Stimulated activated CD4-positive, alpha-beta T cell treated with anti-CD3 and anti-CD28 coated beads, Interleukin-1b, Interleukin-23, amount 100 ng/mL, for 24 hours (primary cell): ENCODE measurements at places on chromosomes 6 and 20.

DNA sequence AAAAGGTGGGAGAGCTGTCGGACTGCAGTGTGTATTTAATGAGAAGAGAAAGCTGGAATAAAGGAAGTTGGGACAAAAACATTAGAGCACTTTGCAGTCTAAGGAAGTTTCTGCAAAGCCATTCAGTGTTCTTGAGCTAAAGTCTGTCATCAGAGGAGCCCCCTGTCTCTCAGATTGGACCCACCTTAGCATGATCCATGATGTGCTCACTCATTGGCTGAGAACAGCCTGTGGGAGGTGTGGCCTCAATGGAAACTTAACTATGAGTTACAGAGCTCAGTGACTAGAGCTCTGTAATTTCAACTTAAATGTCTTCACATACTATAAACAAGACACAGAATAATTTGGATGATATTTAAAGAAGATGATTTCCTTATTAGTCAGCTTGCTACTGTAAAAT is 437.0 kb downstream of the BTBD3 start:
- no peak for DNase-seq

- DNase-seq = peak; percentile 37
These were observed 7.5 kb upstream of the GGTLC1 start for GRCh38 chr20:23995905-23996666.

- DNase-seq = no peak
These were observed 53.9 kb upstream of the PCSK2 start for GRCh38 chr20:17172836-17173516.

DNA sequence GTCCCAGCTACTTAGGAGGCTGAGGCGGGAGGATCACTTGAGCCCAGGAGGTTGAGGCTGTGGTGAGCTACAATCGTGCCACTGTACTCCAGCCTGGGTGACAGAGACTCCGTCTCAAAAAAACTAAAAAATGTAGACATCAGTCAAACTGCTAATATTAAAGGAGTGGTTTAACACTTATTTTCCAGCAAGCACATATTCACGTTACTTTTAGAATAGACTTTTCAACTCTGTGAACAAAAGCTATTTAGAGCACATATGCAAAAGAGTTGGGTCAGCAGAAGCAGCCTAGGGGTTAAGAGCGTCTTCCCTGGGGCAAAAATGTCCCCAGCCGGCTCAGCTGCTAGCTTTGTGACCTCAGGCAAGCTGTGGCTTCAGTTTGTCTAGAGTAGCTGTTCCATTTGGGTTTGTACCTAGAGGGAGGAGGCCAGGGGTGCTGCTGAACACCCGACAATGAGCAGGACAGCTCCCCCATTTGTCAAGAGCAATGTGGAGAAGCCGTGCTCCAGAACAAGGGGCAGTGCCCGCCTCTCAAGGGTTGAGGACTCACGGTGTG is 62.5 kb upstream of the PTGIS start:
- no peak for DNase-seq

DNA sequence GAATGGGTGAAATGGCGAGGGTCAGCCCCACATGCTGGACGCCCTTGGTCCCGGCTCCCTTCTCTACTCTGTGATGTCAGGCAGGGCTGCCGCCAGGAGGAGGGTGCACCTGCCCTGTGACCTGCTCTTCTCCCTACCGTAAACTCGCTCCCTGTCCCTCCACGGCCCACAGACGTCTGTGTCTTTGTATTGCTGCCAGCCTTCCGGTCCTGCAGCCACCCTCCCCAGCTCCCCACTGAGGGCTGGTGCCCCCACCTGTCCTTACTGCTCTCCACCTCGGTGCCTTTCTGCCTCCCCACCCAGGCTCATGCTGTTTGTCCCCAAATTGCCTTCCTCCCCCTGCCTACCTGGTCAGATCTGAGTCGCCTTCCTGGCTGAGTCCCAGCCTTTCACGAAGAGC is 4.1 kb upstream of the CCR6 start:
- no peak for DNase-seq

GRCh38 chr6:119661628-119662027 is 312.1 kb upstream of the MAN1A1 start:
- no peak for DNase-seq

- DNase-seq = no peak
These were observed 50.9 kb downstream of the MYH7B start for GRCh38 chr20:35006531-35006971.

DNA sequence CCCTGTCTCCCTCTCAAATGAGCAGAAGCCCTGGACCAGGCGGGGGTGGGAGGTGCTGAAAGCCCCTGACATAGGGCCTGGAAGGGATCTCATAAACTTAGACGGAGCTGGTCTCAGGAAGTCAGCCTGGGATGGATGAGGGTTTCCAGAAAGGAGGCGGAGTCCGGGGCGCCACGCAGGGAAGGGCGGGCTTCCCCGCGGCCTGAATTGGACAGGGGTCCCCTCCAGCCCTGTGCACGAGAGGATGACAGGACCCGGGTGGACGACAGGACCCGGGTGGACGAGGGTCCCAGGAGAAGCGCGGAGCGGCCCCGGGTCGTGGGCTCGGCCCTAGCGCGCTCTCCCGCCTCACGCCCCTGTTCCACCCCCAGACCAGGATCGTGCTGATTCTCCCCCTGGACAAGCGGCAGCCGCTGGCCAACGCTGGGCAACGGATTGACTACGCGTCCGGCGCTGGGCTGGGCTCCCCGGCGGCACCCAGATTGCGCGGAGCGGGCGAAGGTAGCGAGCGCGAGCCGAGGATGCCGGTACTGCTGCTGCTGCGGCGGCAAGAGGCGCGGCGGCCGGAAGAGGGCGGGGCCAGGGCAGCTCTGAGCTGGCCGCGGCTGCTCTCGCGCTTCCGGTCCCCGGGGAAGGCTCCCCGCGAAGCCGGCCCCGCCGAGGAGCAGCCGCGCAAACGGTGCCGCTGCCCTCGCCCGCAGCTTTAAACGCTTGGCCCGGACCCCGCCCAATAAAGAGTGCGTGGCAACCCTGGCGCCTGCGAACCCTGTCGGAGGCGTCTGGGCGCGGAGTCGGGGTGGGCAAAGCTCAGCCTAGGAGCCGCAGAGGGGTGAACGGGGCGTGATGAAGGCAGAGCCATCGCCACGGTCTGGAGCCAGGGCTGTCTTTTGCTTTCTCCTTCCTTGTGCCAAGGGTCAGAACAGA is 1.3 kb downstream of the C20orf144 start:
- peak; percentile 85 for DNase-seq

- DNase-seq = no peak
These were observed 106.7 kb downstream of the PRDM1 start for GRCh38 chr6:106192824-106193223.

- no peak for DNase-seq
These were observed 41.5 kb downstream of the GRIK2 start for GRCh38 chr6:101435038-101435437.

- no peak for DNase-seq
These were observed 365.2 kb downstream of the SYNE1 start for GRCh38 chr6:152271776-152272464.

- no peak for DNase-seq
These were observed 44.8 kb downstream of the PDE10A start for GRCh38 chr6:165618241-165618640.

DNA sequence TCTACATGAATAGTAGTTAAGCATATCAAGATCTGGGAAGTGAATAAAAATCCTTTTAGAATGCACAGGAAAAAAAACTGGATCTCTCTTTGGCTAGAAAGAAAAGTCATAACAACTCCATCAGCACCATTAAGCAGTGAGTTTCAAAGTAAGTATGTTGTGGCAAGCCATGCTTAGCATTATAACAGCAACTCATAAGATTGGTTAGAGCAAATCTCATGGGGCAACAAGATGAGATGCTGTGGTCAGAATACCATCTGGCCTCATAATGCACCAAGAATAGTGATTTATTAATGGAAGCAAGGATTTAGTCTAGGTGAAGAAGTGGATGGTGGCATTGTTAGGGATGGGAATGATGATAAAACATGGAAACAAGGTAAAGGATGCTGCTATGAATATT is 159.4 kb downstream of the PHF3 start:
- DNase-seq = no peak

GRCh38 chr6:170112583-170112860 is 178.4 kb downstream of the DLL1 start:
- DNase-seq = no peak

- DNase-seq = no peak
These were observed 96.1 kb downstream of the FOXO3 start for GRCh38 chr6:108656836-108657235.
